OCI-LY7 (cell line): ENCODE measurements at places on chromosomes 7 and 10.
A peak's percentile ranks its signal among the peaks of the same experiment; 100 is the strongest.

GRCh38 chr10:83469728-83470331 lies 669.5 kb upstream of the GHITM start:
- DNase-seq = no peak

GRCh38 chr7:155553871-155554270 lies 7.5 kb upstream of the CNPY1 start:
- DNase-seq = no peak

DNA sequence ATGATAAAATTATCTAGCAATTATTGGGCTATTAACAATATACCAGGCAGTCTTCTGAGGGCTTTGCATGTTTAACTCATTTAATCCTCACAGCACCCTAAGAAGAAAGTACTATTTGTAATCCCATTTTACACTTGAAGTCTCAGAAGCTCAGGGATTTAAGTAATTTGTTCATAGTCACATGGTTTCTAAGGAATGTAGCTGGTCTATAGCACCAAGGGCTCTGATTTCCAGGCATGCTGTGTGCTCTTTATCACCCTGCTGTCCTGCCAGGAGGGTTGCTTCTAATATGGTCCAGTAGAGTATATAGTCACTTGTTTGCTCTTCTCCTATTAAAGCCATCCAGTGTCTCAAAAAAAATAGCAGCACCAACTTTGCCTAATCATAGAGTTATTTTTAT lies 417.2 kb downstream of the PLXDC2 start:
- DNase-seq = no peak

DNA sequence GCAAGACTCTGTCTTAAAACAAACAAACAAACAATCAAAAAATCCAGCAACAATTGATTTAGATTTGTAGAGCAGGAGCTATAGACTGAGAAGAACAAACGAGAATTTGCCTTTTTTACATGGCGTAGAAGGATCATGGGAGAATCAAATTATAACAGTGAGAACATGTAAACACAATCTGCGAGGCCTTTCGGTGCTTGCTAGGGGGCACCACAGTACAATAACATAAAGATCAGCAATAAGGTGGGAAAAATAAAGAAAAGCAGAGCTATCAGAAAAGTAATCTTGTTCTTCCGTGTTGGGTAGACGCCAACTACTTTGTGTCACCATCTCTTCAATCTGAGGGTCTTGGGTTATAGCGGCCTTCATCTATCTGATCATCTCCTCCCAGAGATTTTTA lies 82.2 kb downstream of the NOD1 start:
- peak; percentile 54 for DNase-seq

DNA sequence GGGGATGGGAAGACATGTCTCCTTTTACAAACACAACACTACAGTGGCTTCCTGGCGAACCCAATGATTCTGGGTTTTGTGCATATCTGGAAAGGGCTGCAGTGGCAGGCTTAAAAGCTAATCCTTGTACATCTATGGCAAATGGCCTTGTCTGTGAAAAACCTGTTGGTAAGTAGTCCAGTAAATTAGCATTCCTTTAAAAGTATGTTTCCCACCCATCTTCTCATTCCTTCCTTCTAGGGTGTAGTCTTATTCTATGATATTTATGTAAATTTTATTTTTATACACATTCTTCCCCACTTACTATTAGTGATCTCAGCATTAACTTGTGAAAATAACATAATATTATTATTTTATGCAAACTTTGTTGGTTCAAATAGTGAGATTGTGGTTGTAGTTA lies 206.9 kb downstream of the ATRNL1 start:
- DNase-seq = no peak

GRCh38 chr10:93977442-93977841 lies 16.3 kb upstream of the PLCE1 start:
- no peak for DNase-seq

- DNase-seq = no peak
Observed at GRCh38 chr10:13776861-13777311, 190.1 kb downstream of the PRPF18 start.

GRCh38 chr7:121166916-121167315 lies 161.9 kb upstream of the WNT16 start:
- DNase-seq = no peak

- DNase-seq = no peak
Observed at GRCh38 chr10:80409121-80409520, 770 bp downstream of the PRXL2A start.
